ENCODE measurements at places on chromosomes 3 and 15.

DNA sequence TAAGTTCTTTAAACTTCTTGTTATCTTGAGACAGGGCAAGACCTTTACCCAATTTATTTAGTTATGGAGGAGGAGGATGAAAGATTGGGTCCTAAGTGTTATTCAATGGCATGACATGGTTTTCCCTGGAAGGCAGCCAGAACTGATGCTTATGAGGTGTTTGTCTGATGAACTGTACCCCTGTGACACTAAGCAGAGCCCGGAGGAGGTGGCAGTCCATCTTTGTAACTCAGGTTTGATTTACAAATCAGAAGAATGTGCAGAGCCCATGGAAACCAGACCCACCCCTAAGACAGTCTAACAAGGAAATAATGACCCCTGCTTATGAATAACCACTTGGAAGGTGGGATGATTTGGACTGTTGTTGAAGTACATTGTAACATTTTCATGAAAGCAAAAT, 878.6 kb upstream of the NR2F2 start:
- no peak for DNase-seq

DNA sequence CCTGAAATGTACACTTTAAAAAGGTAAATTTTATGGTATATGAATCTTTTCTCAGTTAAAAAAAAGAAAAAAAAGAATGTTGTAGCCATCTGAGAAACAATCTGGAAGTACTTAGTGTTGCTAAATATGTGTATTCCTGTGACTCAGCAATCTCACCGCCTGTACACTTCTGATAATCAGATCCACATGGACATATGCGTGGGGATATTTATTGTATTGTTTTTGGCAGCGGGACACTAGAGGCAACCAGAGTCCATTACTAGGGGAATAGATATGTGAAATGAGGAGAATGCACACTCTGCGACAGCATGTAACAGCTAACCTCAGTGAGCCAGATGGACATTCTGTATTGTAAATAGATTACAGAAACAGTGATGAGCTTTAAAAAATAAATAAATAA, 65.4 kb downstream of the AQP9 start:
- no peak for DNase-seq

DNA sequence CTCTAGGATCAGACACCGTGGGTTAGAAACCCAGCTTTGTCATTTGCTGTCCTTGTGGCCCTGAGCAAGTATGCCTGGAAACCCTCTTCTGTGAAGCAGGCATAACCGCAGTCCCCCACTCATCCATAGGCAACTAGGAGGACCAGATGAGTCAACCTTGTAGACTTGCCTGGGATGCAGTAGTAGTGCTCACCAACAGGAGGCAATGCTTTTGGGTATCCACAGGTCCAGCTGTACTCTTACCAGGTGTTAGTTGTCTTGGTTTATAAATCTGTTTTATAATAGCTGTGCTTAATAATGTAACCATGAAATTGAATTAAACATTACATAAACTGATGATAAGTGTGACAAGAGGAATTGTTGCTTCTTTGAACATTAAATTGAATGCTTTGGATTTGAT, 389.3 kb downstream of the IL20RB start:
- no peak for DNase-seq

- DNase-seq, result no peak
These were observed 235.5 kb downstream of the UBE2E2 start for GRCh38 chr3:23438657-23439056.

GRCh38 chr3:179181021-179181472, 32.9 kb downstream of the PIK3CA start:
- no peak for DNase-seq

DNA sequence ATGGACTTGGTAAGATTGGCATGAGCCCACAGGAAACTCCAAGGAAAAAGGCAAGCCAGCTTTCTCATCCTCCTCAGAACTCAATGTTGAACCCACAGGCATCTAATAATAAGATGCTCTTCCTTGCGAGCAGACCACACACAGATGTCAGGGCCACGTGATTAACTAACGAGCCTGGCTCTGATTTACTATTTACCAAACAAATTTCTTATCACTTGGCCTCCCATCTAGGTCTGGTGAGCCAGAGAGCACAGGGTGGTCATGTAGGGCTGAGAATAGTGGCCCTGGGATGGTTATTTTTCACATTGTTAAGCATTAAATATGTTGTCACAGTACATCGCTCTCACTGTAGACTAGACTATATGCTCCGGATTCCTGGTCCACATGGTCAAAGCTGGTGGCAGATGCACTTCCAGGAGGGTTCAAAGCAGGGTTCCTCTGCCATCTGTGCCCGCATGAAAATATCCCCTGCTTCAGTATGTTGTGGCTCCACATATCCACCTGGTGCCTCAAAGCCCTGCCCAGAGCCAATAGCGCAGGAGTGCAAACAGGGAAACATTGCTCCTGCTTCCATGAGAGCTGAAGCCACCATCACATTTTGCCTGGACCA, 472.5 kb upstream of the WNT5A start:
- DNase-seq, result no peak

All from endothelial cell (in vitro differentiated cells).